Gastroesophageal sphincter (tissue), 4 donors: ENCODE measurements at places on chromosomes 11 and 22. TPM values are rescaled to one million over a fixed set of nuclear protein-coding genes. Genes with fewer than 3 reads are reported as not detected.

The SPDYC gene
- total RNA-seq = not detected

- ATAC-seq = peak; percentile 85
Observed at GRCh38 chr11:121575250-121575962, 122.6 kb upstream of the SORL1-AS1 start.

DNA sequence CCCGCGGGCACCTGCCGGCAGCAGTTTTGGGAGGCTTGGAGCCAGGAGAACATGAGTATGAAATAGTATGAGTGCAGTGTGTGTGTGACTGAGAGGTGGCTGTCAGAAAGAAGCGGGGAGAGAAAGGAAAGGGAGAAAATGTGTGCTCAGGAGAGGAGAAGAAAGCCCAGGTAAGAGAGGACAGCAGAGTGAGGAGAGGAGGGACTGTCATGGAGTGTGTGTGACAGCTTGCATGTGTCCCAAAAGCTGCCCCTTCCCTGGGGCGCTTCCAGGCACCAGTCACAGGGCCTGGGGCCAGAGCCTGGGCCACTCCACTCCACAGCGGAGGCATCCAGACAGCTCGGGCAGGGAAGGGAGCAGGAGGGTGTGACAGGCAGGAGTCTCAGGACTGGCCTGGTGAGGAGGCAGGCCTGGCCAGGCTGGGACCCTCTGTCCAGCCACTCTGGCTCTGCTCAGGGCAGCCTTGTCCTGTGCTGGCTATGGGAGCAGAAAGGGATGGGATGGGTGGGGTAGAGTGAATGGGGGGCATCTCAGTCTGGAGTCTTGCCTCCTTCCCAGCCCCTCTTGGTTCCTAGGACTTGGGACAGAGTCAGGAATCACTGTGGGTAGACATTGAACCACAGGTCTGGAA lies 949 bp downstream of the MMP11 start:
- ATAC-seq = no peak

DNA sequence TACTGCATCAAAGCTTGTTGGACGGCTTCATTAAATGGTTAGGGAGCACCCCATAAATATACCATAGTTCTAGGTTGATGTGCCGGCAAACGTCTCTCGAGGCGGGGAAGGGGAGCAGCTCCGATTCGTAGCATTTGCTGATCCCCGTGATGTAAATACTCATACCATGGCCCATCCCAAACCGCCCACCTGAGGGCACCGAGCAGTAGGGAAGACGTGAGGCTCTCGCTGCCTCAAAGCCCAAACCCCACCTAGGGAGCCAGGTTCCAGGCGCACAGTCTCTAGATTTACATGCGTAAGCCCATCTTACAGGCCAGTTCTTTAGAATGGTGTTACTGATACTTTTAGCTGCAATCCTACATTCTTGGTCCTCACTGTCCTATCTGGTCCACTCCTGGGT lies 124.0 kb downstream of the FEZ1 start:
- no peak for ATAC-seq

GRCh38 chr22:18954990-18955571 lies 19.0 kb upstream of the PRODH start:
- no peak for ATAC-seq

The GUCY1A2 gene
- 10.3 TPM for total RNA-seq

DNA sequence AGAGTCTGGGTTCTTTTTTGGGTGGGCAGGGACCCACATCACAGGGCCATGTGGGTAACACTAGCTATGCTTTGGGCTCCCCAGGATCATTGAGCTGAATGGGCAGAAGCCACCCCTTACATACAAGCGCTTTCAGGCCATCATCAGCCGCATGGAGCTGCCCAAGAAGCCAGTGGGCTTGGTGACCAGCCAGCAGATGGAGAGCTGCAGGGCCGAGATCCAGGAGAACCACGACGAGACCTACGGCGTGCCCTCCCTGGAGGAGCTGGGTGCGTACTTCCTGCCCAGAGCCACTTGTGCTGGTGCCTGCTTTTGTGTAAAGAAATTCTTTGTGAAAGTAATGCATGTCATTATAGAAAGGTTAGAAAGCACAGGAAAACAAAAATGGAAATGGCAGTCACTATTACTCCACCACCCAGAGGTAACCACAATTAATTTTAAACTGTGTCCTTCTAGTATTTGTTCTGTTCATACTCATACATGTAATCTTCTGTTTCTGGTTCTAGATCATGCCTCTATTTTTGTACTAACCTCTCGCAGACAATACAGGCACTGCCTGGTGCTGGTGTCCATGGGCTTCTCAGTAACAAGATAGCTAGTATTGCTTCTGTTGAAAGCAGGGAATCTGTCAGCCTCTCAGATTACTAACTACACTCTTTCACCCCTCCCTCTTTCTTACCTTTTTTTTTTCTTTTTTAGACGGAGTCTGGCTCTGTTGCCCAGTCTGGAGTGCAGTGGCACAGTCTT lies 13.7 kb downstream of the CRY2 start:
- no peak for ATAC-seq

DNA sequence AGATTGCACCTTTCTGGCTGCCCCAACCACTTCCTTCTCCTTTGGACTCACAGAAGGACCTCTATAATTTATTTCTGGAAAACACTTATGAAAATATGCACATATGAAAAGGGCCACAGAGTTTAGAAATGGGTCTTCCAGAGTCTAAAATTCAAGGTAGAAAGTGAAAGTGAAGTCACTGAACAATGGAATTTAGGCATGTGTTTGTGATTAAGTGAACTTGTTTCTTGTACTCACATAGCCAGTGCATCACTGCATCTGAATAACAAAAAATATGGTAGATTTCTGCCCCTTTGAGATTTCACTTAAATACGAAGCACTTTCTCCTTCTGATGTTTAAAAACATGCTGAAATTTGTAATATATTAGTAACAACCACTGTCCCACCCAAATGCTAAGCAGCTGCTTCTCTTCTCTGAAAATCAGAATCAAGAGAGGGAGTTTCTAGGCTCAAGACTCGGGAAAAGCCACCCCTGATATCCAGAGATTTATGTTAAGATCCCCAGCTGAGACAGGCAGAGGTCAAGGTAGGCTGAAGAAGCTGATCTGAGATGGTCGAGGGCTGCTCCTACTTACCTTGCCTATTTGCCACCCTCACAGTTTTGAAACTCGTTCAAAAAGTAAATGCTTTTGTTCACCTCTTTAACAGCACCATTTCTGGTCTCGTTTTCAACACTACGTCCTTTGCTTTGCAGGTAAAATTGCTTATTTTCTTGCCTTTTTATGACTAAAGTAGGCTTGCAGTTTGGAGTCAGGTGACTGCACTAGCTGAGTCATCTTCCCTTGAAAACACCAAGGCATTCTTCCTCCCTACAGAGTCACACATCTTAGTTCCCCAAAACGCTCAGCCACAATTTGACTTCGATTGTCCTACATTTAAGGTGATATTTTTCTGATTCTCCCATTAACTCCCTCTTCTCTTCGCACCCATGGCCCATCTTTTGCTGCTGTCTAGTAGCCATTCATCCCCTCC lies at the start of gene XKR3:
XKR3 (minus strand) TSS at position 696 of the 972 bp plus-strand sequence. CDS start 17,338 bp downstream, outside the sequence.
- ATAC-seq = peak; percentile 16

- peak; percentile 55 for ATAC-seq
Observed at GRCh38 chr22:41862530-41863266, 29.8 kb downstream of the SREBF2 start.

- peak; percentile 92 for ATAC-seq
Observed at GRCh38 chr11:96012086-96012824, 88.3 kb upstream of the MTMR2 start.

DNA sequence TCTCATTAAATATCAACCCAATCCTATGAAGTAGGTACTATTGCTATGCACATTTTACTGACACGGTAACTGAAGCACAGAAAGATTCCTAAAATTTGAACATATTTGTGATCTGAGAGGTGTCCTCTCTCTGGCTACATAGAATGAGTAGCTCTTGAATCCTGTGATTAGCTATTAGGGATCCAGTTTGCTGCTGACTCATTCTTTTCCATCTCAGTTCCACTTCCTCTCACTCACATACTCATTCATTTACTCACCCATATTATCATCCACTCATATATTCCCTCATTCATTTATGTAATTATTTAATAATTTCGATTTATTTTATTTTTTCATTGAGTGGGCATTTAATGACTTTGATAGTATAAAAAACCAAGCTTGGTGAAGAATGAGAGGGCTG lies 42.7 kb downstream of the OR5B17 start:
- no peak for ATAC-seq

DNA sequence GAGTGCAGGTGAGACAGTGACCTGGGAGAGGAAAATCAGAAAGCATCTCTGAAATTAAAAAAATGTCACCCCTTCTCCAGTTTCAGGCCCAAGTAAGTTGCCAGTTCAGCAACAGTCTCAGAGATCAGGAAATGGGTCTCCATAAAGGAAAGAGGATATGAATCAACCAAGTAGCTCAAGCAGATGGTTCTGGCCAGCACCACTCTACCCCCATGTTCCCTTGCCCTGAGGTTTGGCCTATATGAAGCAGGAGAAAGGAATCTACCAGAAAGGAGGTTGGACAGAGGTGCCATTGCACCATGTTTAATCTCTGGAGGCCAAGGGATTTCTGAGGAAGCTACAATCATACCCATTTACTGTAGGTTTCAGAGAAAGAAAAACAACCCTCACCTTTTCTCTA lies 7.7 kb downstream of the FZD4 start:
- no peak for ATAC-seq

- no peak for ATAC-seq
Observed at GRCh38 chr22:45823336-45823735, 151.7 kb downstream of the ATXN10 start.

DNA sequence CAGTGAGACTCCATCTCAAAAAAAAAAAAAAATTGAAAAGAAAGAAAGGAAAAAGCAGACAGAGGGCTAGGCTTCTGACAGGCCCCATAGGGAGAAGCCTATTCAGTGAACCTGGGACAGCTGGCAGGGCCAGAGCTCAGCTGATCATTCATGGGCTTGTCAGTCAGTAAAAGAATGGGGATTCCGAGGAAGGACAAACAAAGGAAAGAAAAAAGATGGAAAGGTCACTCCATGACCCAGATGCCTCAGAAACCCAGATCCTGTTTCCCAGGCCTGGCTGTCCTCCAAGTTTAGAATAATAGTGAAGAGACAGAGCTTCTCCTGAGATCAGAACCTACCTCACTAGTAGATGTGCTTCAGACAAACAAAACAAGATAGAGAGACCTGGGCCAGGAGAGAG lies 34.3 kb upstream of the ASPHD2 start:
- ATAC-seq = no peak

- no peak for ATAC-seq
Observed at GRCh38 chr11:3820971-3821370, 12.6 kb downstream of the PGAP2 start.

- no peak for ATAC-seq
Observed at GRCh38 chr11:24386546-24387397, 110.1 kb upstream of the LUZP2 start.

The TRIM64C gene
- total RNA-seq = not detected

DNA sequence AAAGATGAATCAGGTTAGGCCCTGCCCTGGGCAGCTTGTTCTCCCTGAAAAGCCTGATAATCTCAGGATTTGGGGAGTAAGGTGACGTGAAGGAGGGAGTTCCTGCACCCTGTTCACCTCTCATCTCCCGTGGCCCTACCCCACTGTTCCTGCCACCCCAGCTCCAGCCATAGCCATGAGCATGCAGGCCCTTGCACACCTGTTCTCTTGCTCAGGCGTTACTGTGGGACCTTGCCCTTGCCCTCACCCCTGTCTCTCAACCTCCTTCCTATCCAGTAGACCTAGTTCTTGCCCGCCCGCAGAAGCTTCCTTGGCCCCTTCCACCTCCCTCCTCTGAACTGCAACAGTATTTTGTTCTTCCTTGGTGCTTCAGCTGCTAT lies 15.0 kb downstream of the TSKU start:
- ATAC-seq = no peak

DNA sequence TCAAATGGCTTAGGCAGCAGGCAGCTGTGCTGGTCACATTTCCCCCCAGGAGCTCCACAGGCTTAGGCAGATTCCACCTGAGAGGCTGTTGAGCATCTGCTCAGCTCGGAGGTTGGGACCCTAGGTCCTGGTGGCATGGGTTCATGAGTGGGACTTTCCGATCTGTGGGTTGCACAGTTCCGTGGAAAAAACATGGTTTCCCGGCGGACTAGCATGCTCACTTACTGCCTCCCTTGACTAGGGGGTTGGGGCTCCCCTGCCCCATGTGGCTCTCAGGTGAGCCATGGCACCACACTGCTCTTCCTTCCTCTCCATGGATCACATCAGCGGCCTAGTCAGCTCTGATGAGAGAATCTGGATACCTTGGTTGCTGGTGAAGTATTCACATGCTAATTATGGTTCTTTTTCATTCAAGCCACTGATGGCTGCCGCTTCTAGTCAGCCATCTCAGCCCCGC lies 685.1 kb downstream of the METTL15 start:
- ATAC-seq = no peak

- no peak for ATAC-seq
Observed at GRCh38 chr11:78181185-78181584, 7.2 kb downstream of the KCTD21 start.

The CYTH4 gene
- 11.4 TPM for total RNA-seq

DNA sequence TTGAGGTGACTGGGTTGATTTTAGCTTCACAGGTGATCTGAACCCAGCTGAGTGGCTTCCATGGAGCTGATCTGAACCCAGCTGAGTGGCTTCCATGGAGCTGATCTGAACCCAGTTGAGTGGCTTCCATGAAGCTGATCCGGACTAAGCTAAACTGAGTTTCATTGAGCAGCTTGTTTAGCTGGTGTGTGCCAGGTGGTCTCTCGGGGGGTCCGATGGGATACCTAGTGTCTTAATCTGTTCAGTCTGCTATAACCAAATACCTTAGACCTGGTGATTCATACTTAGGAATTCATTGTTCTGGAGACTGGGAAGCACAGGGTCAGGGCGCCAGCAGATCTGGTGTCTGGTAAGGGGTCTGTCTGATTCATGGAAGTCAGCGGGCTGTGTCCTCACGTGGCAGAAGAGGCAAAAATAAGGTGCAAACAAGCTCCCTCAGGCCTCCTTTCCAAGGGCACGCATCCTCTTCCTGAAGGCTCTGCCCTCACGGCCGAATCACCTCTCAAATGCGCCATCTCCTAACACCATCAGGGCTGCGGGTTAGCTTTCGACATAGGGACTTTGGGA lies 52.5 kb upstream of the KCNQ1OT1 start:
- no peak for ATAC-seq

GRCh38 chr11:65529475-65530156 lies 4.7 kb downstream of the SCYL1 start:
- ATAC-seq = no peak

The GAS2 gene
- 1.4 TPM for total RNA-seq

GRCh38 chr11:17802491-17802890 lies 67.9 kb downstream of the KCNC1 start:
- no peak for ATAC-seq

DNA sequence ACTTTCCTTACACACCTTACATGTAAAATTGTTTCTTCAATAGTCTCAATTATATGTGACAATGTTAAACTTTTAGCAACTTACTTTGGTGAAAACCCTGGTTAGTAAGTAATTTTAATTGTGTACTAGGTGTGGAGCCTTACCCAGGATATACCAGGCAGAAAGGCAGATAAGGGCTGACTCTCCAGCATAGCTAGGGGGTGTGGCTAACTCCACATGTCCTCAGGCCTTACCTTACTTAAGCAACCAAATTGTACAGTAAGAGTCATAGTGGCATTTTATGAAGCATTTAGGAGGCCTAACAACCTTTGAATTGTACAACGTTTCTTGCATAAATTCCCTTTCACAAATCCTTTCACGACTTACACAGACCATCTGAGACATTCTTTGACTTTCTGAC lies 118.2 kb upstream of the OR9Q1 start:
- ATAC-seq = no peak
